ENCODE measurements at places on chromosomes 16 and 17.

GRCh38 chr17:43384476-43384862, 14.3 kb upstream of the ARL4D start:
- DNase-seq, result no peak

DNA sequence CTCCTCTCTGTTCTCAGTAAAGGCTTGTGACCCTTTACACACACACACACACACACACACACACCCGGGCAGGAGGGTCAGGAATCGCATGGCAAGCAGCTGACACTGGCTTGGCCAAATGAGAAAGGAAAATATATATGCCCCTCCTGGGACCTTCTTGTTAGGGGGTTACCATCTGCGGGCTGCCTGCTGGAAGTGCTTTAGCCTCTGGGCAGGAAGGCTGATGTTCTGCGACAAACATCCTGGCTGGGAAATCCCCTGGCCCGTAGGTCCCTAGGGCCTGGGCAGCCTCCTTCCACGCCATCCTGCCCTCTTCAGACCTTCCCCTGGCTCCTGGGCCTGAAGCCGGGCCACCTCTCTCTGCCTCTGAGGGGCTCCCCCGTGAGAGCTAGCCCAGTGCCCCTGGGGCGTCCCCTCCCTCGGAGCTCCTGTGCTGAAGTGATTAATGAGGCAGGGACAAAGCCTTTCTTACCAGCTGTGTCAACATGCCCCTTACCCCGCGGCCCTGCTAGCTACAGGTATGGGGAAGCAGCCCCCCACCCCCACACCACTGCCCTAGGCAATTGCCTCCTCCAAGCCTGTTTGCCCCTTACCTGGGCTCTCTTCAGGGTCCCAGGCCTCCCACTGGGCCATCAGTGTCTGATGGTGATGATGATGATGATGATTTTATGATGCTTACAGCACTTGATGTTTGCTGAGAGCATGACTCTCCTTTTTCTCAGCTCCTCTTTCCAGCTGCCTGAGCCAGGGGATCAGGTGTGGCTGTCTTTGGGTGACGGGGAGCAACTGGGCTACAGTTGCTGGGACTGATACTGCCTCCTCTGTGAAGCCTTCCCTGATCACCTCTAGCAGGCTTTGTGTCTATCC, 32.8 kb upstream of the ETV4 start:
- DNase-seq, result peak; percentile 22

DNA sequence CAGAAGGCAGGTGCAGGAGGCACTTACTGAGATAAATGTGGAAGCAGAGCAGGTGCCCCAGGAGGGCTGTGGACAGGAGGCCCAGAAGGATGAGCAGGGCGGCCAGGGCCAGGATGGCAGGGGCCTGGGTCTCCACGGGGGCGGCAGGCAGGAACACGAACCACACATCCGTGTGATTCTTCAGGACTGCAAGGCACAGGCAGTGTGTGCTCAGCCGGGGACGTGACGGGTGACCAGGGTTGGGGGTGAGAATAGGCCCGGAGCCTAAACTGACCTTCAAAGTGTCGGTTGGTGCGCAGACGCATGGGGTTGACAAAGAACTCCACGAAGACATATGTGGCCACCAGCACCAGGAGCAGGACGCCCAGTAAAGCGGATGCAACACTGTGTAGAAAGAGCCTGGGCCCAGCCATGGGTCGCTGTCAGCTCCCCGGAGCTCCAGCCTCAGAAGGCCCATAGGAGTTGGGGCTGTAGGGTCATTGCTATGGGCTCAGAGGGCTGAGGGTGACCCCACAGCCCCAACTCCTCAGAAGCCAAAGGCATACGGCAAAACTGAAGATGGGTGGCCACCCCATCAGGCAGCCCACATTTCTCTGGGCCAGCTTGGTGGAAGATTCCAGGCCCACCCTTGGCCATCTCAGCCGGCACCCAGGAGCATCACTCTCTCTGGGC, 5.4 kb upstream of the TPPP3 start:
- no peak for DNase-seq

GRCh38 chr16:8852534-8852933, 16.3 kb downstream of the CARHSP1 start:
- no peak for DNase-seq

DNA sequence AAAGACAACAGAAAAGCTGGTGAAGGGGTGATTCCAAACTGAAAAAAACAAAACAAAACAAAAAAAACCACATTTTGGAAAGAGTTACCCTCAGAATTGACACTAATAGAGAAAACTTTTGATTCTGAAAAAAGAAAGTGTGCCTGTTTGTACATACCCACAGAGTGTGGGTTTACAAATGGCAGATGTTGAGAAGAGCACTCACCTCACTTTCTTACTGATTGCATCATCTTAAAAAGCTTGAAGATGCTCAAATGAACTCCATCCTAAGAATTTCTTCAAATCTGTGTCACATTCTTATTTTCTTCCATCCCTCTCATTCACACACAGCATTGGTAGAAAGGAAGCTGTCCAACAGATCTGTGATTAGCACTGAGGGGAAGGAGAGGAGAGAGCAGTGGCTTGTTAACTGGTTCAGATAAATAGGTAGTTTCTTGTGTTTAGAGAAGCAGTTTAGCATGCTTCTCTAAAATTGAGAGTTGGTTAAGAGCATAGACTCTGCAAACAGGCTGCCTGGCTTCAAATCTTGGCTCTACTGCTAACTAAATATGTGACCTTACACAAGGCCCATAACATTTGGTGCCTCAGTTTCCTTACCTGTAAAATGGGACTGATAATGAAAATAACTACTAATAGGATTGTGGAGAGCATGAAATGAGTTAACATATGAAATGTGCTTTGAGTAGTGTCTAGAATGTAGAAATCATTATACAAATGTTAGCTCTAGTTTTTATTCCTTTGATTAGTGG, 6.9 kb downstream of the GNAO1 start:
- DNase-seq, result no peak

DNA sequence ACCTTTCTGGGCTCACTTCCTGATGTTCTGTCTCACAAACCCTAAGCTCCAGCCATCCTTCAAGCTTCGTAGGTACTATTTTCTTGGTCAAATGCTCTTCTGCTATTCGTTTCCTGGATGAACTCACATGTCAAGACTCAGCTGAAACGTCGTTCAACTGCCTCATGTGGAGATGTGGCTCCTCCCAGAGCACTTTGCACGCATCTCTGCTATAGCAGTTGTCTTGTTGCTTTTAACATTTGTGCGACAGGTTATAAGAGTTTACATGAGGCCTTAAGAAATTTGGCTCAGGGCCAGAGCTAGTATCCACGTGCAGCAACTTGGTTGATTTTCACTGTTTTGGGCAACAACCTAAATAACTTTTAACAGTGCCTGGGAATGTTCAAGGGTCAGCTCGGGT, 2.8 kb upstream of the KRT40 start:
- no peak for DNase-seq

GRCh38 chr17:78343187-78343542, 16.7 kb downstream of the SOCS3 start:
- no peak for DNase-seq

- DNase-seq, result no peak
These were observed 18.3 kb downstream of the FANCA start for GRCh38 chr16:89798126-89798525.

GRCh38 chr17:38922538-38923297, 2.7 kb upstream of the LASP1NB start:
- DNase-seq, result no peak

- no peak for DNase-seq
These were observed 19.4 kb downstream of the IFT140 start for GRCh38 chr16:1592446-1592845.

DNA sequence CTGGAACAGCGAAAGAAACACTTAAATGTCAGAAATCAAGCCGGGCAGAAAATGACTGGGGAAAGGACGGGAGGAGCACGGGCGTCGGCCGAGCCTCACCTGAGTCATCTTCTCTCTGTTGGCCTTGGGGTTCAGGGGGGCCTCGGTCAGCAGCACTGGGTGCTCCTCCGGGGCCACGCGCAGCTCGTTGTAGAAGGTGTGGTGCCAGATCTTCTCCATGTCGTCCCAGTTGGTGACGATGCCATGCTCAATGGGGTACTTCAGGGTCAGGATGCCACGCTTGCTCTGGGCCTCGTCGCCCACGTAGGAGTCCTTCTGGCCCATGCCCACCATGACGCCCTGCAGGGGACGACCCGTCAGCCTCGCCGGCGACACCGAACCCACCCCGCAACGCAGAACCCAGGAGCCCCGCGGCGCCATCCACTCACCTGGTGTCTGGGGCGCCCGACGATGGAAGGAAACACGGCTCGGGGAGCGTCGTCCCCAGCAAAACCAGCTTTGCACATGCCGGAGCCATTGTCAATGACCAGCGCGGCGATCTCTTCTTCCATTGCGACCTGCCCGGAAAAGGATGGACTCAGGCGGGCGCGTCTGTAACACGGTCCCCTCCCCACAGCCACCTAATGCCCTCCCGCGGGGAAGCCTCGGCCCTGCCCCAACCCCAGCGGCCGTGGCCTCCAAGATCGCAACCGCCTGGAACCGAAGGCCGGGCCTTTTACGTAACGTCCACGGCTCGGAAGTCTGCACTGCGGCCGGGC, 616 bp downstream of the ACTG1 start:
- no peak for DNase-seq

GRCh38 chr17:70539132-70539924, 370.0 kb downstream of the KCNJ2 start:
- no peak for DNase-seq

DNA sequence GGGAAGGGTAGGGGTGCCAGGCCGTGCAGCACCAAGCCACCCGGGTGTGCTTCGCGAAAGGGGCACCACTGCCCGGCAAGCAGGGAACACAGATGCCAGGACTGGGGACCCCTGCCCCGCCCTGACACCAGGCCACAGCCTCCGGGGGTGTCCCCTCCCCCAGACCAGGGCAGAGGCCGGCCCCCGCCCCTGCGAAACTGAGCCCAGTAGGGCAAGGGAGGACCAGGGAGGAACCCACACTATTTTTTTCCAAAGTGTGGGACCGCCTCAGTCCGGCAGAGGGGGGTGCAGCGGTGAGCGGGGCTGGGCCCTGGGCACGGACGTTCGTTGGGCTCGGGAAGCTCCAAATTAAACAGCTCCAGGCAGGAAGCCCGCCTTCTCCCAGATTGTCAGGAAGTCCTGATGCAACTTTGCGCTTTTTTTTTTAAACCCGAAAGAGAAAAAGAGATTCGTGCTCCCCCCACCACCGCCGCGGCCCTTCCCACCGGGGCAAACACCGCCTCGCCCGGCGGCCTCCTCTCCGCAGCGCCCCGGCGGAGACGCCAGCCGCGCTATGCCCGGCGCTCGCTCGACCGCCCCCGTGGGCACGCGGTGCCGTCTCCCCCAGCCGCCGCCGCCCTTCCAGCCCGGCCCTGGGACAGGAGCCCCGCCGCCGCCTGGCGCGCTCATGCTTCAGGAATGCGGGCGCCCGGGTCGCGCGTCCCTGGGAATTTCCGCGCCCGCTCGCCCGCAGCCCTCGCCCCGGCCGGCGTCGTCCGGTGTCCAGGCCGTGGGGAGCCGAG, 755 bp downstream of the PIEZO1 start:
- DNase-seq, result peak; percentile 80

DNA sequence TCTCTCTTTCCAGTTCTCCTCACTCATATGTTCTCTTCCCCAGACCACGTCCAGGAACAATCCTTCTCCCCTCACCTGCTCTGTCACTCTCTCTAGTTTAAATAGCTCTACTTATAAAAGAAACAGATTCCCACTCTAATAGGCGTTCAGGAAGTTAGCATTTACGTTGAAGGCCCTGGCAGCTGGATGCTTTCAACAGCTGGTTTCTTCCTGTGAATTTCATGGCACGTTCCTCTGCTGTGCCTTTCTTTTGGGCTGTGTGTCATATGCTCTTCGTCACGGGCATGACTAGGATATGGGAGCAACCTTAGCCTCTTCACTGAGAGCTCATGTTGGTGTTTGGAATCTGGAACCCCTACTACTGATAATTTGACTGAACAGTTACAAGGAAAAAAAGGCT, 73.2 kb downstream of the ZNF18 start:
- no peak for DNase-seq

DNA sequence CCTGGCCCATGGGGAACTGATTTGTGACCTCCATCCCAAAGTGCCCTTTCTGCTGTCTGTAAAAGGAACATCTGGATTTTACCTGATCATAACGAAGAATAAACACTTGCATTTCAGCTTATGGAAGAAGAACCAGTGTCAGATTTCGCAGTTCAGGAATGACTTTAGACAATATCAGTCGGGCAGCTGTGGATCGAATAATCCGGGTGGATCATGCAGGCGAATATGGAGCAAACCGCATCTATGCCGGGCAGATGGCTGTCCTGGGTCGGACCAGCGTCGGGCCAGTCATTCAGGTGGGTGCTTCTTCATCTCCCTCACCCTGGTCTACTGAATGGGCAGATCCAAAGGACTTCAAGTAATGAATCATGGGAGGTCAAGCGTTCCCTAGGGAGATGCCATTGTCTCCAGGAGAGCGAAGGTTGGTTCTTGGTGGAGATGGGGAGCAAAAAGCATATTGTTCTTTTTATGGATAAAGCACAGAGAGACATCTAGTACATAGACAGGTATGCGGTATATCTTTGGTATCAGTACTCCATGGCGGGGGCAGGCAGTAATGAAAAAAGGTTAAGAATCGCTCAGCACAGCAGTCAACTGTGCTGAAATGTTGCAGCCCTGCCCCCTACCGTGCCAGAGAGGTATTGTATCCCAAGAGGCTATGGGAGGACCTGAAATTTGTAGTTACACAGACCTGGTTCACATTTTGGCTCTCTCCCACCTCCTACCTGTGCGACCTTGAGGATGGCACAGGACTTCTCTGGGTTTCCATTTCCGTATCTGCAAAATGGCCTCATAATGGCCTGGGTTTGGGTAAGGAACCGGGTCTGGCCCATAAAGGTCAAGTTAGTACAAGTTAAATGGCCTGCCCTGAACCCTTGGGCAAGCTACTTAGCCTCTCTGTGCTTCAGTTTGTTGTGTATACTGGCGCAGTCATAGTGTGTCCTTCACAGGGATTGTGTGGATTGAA, 4.7 kb downstream of the COQ7 start:
- DNase-seq, result peak; percentile 76

- DNase-seq, result no peak
These were observed 6.2 kb upstream of the FLCN start for GRCh38 chr17:17243163-17243562.

DNA sequence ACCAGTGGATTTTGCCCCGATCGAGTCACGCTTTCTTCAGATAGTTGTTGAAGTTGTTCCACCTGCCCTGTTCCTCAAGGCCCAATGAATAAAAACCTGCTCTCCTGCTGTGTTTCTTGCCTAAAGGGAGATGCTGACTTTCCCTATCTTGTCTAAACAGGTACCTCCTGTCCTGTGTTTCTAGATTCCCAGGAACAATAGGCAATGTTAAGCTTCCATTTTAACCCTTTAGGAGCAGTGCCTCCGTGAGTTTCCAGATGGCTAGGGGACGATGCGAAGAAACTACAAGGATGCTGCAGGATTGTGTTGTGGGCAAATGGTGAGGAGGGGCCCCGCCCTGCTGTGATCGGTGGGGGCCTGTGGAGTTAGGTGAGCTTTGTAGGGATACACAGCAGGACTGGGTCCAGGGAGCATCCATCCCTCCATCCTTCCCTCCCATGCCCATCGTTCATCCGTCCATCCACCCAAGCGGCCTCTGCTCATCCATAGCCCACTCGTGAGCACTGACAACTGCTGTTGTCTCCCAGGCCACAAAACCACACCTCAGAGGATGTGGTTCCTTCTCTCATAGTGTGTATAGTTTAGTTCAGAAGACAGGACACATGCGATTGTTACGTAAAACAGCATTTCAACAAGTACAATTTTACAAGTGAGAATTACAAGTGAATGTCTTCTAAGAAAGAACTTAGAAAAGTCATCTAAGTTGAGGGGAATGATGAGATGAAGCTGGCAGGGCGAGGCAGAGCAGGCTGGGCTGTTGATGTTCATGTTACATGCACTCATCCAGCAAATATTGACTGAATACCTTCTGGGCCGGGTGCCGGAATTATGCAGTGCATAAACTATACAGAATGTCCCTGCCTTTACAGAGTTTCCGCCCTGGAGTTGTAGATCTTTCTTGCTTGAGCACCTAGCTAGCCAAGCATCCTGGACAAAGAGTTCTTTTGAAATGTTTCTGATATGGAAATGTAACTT, 5.2 kb downstream of the ARSG start:
- DNase-seq, result no peak

Data from endothelial cell (in vitro differentiated cells).